ENCODE measurements at places on chromosomes 11 and 22.
A peak's percentile ranks its signal among the peaks of the same experiment; 100 is the strongest.

GRCh38 chr11:120079750-120080610 is 57.9 kb downstream of the TRIM29 start:
- peak; percentile 36 for DNase-seq

DNA sequence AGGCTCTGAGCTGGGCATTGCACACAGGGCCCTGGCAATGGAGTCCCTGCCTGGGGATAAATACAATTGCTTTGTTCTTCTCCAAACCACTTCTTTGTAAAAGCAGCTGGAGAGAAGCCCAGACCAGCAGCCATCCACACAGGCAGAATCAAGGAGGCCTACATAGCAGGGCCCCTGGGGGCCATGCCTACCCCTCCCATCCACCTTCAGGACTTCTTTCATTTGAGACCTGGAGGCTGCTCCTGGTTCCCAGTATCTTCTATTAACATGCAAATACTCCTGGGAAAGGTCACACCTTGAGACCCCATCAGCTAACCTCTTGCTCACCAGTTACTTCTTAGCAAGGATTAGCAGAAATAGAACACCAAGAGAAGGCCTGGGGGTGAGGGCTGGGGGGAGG is 511.1 kb downstream of the SOX6 start:
- DNase-seq: no peak

DNA sequence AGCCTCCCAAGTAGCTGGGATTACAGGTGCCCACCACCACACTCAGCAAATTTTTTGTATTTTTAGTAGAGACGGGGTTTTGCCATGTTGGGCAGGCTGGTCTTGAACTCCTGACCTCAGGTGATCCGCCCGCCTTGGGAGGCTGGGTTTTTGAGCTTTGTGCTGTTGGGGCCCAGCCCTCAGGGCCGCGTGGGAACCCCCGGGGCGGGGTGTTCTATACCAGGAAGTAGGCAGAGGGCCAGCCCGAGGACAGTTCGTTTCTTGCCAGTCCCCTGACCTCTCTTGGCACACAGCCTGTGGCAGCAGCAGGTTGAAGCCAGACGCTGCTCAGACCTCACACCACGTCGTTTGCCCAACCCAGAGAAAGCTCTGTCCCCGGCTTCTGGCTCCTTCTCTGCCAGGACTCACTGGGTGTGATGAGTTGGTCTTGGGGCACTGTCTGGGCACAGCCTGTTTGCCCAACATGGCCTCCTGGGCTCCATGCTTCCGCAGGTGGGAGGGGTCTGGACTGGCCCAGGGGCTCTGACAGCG is 24.9 kb upstream of the CHKA start:
- DNase-seq: no peak

DNA sequence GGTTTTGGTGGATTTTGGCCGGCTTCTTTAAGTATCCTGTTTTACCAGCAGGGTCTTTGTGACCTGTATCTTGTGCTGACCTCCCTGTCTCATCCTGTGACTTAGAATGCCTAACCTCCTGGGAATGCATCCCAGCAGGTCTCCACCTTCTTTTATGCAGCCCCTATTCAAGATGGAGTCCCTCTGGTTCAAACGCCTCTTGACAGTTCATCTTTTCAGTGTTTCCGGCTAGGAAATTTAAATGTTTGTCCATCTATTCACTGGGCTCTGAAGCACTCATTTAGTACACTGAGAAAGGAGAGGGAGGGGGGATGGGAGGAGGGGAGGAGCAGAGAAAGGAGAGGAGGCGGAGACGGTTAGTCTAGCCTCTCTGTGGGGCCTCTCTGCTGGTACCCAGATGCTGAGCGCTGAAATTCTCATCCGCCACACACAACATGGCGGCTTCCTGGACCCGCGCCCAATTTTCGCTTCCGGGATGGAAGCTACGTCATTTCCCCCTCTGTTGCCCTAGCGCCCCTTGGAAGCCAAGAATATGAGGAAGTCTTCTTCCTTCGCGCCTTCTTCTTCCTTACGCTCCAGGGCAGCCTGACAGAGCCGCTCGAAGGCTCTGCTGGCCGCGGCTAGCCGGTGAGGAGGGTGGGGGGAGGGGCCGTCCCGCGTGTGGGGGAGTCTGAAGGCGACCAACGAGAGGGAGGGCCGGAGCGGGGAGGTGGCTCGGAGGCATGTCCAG is 69.0 kb upstream of the SYT13 start:
- DNase-seq: peak; percentile 93

DNA sequence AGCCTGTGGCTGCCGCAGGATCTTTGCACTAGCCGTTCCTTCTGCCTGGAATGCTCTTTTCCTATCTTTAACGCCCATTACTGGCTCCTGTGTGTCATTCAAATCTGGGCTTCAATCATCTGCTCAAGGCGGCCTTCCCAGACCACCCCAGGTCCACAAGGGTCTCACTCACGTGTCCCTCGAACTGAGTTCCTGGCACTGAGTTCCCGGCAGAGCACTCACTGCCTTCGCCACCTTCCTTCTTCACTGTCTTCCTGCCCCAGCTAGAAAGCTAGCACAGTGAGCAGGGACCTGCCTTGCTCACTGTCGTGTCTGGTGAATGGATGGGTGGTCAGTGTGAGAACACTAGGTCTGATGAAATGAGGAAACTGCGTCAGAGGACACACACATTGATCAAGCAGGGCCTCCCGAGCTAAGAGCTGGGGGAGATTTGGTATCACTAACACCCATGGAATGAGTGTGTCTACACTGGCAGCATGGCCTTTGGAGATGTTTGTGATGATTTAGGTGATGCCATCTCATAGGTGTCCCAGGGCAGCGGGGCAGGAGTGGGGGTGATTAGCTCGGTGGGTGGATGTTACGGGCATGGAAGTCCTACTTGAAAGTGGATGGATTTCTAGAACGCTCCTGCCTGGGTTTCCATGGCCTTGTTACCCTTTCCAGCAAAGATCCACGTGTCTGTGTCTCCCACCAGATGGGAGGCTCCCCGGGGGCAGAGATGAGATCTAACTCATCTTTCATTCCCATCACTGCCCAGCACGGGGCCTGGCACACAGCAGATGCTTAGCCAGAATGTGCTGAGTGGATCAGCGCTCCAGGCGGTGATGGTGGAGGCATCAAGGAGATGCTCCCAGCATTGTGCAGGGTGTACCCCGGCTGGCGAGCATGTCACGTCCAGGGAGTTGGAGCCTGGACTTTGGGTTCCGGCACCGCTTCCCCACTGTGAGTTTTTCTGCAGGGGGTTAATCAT is 64.5 kb downstream of the SHISAL1 start:
- DNase-seq: peak; percentile 5

- DNase-seq: no peak
Measured at GRCh38 chr11:15361316-15361715, 246.6 kb downstream of the INSC start.

DNA sequence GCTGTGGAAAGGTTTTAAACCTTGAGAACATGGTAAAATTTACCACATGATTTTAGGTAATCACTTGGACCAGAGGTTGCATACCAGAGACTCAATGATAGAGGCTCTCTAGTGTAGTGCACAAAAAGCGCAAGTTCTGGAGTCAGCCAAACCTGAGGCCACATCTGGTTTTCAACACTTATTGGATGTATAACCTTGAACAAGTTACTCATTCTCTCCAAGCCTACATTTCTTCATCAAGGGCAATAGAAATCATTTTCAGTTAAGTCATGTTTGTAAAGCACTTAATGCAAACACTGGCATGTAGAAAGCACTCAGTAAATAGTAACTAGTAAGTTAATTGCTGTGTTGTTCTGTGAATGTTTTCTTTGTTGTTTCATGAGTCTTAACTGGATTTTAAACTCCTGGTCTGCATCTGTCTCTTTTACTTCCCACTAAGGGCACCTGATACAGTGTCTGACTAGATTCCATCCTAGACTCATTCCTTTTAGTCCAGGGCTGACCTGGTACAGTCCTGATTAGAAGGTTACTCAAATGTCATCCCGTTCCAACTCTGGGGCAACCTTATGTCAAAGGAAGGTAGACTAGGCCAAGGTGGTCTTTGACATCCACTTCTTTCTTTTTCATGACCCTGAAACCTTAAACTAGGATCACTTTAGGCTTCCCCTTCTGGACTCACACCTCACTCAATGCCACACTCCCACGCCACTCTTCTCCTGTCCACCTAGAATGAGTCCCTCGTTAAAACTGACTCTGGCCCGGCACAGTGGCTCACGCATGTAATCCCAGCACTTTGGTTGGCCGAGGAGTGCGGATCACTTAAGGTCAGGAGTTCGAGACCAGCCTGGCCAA is 34.5 kb upstream of the EED start:
- no peak for DNase-seq

DNA sequence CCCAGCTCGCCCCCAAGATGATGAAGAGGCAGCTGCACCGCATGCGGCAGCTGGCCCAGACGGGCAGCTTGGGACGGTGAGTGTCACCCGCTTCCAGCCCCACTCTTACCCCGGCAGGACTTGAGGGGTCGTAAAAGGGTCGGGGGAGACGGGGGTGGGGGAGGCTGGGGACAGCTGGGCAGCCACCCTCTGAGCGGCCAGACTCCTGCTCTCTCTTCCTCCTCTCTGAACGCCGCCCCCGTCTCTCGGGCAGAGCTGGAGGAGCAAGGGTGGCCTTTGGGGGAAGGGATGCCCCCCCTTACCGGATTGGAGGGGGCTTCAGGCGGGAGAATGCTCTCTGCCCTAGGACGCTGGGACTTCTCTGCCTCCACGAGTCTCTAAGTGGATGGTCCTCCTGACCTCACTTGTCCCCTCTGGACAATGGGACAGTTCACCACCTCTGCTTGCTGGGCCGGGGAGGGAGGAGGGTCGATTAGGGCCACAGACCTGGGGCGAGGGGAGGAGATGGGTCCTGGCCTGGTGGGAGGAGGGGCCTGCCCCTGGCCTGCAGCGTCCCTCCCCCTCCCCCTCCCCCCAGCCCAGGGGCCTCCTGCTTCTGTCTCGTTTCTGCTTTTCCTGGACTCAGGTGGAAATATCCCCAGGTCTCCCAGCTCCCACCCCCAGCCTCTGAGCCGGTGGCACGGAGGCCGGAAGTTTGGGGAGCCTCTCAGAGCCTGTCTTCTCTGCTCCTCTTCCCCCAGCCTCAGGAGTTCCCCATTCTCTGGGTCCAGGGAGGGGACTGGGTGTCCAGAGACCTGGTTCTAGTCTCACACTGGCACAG is 512 bp downstream of the SH3BP1 start:
- peak; percentile 55 for DNase-seq

GRCh38 chr11:119479685-119480275 is 56.8 kb upstream of the THY1 start:
- DNase-seq: peak; percentile 8

DNA sequence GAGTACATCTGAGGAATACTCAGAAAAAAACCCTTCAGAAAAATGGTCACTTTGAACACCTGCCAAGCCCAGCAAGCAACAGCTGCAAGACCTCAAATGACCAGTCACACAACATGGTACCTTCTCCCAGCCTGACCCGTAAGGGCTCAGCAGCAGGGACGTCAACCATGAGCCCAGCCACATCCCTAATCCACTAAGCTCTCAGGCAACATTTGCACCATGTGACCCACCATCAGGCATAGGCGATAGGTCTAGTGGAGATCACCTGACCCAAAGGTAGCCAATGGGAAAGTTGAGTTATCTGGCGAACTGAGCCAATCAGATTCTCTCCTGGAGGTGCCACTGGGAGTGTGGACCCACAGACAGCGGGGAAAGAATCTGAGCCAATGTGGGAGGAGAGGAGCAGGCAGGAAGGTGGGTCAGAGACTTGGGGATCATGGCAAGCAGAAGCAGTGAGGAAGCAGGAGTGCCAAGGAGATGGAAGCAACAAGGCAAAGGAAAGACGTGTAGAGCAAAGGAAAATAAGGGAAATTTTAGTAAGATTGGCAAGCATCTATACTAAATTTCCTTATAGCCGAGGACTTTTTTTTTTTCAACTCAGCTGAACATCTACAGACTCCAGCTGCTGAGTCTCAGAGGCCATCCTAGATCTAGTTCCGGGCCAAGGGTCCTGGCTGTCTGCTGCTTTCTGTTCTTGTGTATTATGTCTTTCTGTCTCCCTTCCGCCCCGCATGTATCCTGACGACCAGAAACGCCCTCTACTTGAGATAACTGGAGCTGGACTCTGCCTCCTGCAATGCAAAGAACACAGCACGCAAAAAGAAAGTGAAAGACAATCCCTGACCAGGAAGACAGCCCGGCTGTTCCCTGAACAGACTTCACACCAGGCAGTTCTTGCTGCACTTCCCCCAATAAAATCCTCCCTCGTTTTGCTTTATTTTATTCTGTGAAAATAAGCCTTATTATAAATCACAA is 11.0 kb upstream of the PLAAT2 start:
- DNase-seq: peak; percentile 55

DNA sequence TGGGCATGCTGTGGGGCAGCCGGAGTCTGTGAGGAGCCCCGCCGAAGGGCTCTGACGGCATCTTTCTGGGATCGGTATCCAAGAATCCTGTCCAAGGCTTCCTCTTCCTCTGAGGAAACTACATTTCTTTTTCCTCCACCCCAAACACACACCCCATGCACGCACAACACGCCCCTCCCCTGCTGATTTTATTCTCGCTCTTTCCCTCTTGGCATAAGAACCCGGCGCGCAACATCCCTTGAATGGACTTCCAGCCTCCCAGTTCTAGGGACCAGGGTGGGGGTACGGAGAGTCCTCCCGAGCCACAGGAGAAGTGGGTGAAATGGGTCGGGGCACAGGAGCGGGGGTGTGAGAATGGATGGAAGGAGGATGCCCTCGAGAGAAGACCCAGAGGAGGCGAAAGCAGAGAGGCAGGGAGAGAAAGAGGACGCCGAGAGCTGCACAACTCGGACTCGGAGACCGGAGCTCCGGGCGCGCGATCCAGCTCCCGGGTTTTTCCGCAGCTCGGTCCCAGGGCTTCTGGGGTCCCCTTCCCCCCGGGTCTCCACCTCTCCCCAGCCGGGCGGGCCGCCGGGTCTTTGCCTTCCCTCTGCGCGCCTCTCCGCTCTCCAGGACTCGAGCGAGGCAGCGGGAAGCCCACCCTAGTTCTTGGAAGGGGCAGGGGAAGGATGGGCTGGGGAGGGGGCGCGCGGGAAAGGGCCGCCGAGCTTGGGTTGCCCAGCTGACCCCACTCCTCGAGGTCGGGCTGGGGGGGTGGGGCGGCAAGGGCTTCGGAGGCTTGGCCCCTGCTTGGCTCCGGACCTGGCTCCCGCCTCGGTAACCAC is 1.5 kb upstream of the LARGE1 start:
- DNase-seq: peak; percentile 29

DNA sequence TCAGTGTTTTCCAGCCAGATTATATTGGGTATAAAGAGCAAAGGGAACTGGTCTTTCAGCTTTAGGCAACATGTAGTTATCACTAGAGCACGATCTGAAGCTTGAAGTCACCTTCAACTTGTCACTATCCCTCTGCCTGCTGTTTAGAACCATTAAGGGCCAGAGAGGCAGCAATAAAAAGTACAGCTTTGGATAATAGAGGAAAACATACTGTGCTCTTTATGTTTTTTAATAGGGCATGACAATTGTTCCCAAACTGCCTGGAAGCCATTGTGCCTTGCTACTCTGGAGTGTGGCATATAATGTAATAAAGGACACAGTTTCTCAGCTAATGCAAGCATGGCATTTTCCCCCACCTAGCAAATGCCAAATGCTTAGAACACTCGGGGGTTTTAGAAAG is 1912.0 kb upstream of the RAG2 start:
- no peak for DNase-seq

GRCh38 chr11:73040046-73040445 is 102.1 kb downstream of the FCHSD2 start:
- DNase-seq: no peak

- no peak for DNase-seq
Measured at GRCh38 chr22:19396934-19397733, 34.4 kb downstream of the HIRA start.

Data from activated CD4-positive, alpha-beta memory T cell treated with anti-CD3 and anti-CD28 coated beads for 36 hours (primary cell).